Right forelimb (tissue), 1 donor: ENCODE measurements at places on chromosomes 12 and 14.

- DNase-seq: no peak
These were observed 212.5 kb downstream of the TBX5 start for GRCh38 chr12:114193474-114193873.

DNA sequence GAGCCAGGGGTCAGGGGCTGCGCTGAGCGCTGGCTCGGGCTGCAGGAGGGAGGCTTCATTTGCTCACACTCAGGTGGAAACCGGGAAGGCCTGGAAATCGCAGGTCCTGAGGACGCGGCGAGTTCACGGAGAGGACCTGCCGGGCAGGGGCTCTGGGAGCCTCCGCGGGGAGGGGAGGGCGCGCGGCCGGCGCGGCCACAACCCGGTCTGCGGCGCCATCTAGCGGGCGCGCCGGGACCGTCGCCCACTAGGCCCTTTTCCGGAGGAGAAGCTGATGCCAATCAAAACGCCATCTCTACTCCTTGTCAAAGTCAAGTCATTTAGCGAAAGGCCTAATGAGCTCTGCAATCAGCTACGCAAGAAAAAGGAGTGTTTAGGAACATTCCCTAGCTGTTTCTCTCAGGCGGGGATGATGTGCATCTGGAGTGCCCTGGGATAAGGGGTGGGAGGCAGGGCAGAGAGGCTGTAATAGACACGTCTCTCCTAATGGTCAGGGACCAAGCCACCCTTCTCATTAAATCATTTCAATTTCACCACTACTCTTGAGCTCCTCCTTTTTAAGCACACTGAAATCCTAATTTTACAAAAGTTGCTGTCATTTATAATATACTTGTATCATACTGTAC lies 885.8 kb upstream of the TMEM132C start:
- DNase-seq: peak; percentile 67

GRCh38 chr12:131555197-131555846 lies 155.6 kb upstream of the SFSWAP start:
- DNase-seq: no peak

GRCh38 chr12:111202237-111202915 lies 166.5 kb downstream of the PHETA1 start:
- no peak for DNase-seq

- no peak for DNase-seq
These were observed 2.9 kb upstream of the KLHL42 start for GRCh38 chr12:27777141-27777540.

GRCh38 chr12:131902332-131903241 lies 8.2 kb downstream of the ULK1 start:
- no peak for DNase-seq

GRCh38 chr14:101732118-101732517 lies 29.4 kb upstream of the PPP2R5C start:
- DNase-seq: no peak

- no peak for DNase-seq
These were observed 441.1 kb downstream of the BCAT1 start for GRCh38 chr12:24507827-24508226.

GRCh38 chr12:7991535-7991934 lies 41.0 kb upstream of the FOXJ2 start:
- no peak for DNase-seq

DNA sequence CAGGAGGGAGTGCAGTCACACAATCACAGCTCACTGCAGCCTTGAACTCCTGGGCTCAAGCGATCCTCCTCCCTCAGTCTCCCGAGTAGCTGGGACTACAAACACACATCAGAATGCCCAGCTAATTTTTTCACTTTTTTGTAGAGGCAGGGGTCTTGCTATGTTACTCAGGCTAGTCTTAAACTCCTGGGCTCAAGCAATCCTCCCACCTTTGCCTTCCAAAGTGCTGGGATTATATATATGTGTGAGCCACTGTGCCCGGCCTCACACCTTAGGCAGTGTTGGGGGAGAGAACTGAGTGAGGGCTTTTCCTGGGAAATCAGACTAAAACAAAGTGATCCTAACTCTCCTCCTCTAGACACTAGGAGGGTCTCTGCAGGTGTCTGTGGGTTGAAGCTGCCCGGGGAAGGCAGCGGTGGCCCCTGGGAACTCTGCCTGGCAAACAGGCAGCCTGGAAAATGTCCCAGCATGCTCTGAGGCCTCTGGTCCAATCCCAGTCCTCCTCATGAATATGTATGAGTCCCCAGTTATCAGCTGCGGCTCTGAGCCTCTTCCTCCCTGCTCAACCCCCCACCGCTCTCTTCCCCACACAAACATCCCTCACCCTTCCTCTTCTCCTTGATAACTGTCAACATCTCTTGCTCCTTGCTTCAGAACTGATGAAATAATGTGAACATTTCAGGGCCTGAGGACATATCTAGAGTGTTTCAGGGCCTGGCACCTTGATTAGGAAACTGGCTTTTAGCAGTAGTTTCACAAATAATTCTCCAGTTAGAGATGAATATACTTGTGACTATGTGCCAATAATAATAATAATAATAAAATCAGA lies 7.9 kb upstream of the NAA25 start:
- DNase-seq: peak; percentile 51

GRCh38 chr12:2583091-2583497 lies 211.7 kb upstream of the FKBP4 start:
- DNase-seq: peak; percentile 81

- no peak for DNase-seq
These were observed 26.3 kb downstream of the EML1 start for GRCh38 chr14:99819514-99819913.

DNA sequence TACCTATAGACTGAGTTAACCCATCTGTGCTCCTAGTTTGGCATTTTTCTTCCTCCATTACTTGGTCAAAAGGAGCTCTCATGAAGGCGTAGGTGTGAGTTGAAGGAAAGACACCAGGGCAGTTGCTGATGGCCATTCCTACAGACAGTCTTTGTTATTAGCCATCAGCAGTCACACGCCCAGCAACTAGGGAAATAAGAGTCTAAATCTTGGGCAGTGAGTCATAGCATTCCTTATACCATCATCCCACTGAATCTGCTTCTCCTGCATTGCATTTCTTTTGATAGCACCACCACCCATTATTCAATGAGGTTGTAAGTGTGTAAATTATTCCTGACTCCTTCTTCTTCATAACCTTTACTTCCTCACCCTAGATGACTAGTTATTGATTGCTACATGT lies 150.9 kb upstream of the IGF1 start:
- no peak for DNase-seq

DNA sequence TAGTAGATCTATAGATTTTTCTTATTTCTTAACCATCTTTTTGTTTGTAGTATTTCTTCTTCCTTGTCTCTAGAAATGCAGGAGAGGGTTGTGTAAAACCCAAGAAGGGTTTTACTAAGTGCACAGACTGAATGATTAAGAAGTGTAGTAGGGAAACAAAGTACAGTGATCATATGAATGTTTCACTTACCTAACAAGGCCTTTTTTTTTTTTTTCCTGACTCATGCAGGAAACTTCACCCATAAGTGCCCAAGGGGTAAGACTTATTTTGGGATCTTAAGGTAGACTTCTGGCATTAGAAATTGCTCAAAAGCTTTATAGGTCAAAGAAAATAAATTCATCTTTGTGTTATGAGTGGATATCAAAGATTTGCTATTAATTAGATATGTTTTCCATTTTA lies 10.2 kb downstream of the SCN8A start:
- no peak for DNase-seq

GRCh38 chr12:111807232-111807631 lies 34.8 kb upstream of the MAPKAPK5 start:
- no peak for DNase-seq

DNA sequence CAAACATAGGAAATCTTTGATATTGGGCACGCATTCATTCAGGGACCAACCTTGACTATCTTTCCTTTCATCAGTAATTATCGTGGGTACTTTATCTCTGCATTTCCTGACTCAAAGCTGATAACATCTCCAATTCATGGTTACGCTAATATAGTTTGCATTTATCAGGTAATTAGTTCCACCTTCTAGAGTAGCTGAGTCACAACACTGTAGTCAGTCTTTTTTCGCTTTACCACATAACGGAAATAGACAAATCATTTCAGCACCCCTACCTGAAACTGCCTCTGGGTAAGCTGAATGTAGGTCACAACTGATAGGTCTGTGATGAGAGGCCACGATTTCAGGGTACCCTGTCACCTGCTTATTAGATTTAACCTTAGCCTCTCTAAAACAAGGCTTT lies 36.7 kb upstream of the IL22 start:
- DNase-seq: no peak

DNA sequence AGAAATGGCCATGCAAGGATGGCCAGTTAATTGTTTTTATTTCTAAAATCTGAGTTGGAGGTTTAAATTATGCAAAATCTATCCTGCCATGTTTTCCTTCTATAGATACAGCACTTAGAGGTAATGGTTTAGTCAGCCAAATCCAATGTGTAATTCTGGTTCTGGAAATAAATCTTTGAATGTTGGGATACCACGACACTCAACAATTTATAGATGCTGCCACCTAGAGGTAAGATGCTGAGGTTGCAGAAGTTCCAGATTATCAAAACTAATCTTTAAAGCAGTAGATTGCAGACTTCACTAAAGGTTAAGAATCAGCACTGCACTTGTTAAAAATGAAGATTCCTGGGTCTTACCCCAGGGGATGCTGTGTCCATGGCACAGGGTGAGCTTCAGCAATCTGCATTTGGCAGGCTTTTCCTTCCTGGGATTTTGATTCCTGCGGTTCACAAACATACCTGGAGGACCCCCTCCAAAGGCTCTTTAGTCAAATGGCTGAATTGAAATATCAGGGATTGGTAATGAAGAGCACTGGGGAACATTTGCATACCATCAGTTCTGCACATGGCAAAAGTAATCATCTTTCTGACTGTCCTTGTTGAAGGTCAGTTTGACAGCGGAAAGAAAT lies 53.4 kb upstream of the ANO4 start:
- no peak for DNase-seq

DNA sequence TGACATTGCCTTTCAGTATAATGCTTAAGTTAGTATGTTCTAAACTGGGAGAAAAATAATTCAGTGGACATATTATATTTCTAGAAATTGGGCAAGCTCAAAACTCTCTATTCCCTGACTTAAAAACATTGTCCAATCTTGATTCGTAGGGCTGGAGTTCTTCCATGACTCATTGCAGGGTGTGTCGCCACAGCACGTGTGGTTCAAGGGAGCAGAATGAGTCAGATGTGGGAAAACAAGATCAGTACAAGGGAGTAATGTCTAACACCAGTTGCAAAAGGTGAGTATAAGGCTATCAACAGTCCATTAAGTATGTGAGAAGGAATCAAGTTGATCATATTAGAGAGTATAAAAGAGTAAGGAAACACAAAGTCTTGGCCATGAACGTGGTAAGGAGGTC lies 887.0 kb downstream of the TMTC2 start:
- DNase-seq: no peak

DNA sequence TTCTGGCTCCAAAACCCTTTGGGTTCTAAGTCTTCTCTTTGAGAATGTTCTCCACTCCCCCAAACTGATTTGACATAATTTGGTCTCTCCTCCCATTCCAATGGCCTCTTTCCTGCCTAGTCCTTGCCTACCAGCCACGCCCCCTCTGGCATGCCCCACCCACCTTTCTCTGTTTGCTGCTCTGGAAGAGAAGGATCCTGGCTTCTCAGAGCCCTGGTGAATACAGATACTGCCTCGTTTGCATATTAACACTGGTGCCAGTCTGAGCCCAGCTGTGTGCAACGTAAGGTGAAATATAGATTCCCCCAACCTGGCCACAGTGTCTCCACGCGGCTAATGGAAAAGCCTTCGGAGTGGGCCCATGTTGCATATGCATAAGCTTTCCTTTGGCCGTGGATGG lies 79.7 kb downstream of the PAPOLA start:
- no peak for DNase-seq

- DNase-seq: no peak
These were observed 47.7 kb upstream of the ERGIC2 start for GRCh38 chr12:29428633-29429032.

DNA sequence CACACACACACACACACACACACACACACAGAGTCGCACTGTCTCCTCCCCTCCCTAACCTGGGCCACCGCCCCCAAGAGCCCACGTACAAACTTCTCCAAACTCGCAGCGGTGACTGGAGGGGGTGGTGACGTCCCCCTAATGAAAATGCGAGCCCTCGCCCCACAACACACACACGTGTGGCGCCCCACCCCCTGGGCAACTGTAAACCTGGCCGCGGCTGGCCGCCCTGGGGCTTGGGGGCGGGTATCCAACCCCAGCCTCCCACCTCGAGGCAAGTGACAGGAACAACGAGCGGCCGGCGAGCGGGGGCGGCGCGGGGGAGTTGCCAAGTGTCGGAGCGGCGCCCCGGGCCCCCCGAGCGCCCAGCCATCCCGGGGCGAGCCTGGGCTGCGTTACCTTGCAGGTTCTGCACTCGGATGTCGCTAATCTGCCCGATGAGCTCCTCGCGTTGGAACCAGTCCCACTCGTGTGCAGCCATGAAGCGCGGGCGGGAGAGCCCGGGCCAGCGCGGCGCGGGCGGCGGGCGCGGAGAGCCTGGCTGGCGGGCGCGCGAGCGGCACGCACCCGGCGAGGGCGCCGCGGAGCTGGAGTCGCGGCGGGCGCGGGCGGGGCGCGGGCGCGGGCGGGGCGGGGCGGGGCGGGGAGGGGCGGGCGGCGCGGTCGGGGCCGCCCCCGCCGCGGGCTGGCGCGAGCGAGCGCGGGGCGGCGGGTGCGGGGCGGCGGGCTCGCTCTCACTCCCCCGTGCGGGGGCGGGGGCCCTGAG lies at the start of gene CLMN:
CLMN (minus strand) TSS at position 597 of the 766 bp plus-strand sequence; CDS start at position 481, 116 bp downstream.
- DNase-seq: peak; percentile 61

DNA sequence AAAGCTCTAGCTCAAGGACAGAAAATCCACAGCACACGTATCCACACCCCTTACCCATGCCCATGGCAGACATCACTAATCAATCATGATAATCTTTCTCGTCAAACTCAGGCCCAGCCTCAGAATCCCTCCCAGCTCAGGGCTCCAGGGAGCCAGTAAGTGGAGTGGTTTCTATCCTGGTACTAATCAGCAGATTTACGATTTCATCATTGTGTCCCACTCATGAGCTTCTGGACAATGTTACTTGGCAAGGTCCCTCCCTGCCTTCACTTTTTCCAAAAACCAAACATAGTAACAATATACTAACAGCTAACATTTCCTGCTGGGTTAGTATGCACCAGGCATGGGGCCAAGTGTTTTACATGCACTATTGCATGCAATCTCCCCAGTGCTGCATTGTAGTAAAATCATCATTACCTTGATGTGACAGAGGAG lies 45.8 kb upstream of the NCOR2 start:
- no peak for DNase-seq

DNA sequence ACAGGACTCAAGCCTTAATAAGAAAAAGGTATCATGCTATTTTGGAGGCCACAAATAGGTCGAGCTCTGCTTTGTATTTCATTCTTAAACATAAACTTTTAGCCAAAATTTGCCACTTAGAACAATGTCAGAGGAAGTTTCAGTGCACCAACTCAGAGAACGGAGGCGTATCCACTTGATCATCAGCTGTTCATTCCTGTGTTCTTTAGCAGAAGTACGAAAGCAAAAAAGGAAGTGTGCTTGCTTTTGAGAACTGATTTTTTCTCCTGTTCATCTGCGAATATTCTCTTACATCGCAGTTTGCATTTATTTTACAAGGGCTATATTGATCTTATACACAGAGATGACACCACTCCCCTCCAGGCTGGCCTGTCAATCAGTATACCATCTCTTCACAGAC lies 188.6 kb upstream of the SOX5 start:
- no peak for DNase-seq

GRCh38 chr12:101111441-101111840 lies 98.6 kb downstream of the SLC5A8 start:
- no peak for DNase-seq
